ENCODE measurements at places on chromosomes 6 and 20.

DNA sequence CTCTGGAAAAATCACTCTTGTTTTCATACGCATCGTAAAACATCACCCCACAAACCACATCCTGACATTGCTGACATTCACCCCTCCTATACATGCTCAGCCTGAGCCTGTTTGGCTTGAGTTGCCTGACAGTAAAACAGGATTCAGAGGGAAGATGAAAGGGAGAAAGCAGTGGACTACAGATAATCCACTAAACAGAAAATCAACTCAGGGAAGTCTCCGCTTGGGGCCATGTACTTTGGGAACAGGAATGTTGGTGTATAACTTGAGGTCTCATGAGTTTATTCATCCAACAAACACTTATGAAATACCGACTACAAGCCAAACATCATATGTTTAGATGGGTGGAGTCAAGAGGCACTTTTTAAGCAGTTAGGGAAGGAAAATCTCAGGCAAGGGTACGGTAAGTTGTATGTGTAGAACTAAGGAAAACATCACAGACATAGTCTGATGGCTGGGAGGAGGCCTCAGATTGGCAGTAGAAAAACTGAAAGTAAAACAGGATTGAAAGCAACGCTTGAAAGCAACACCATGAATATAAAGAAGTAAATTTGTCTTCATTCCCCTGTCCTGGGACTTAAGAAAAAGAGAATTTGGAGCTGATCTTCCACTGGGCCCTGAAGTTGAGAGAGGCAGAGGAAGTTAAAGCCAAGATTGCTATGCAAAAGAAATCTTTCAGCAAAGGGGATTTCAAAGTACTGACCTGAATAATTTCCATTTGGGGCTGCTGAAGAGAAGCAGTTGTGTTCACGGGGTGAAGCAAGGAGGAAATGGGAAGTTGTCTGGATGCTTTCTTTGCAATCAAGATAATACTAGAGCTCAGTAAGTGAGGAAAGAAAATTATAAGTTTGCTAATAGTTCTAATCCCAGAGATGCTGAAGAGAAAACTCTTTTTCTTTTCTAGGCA, 28.8 kb downstream of the PDE7B start:
- DNase-seq: peak; percentile 33

DNA sequence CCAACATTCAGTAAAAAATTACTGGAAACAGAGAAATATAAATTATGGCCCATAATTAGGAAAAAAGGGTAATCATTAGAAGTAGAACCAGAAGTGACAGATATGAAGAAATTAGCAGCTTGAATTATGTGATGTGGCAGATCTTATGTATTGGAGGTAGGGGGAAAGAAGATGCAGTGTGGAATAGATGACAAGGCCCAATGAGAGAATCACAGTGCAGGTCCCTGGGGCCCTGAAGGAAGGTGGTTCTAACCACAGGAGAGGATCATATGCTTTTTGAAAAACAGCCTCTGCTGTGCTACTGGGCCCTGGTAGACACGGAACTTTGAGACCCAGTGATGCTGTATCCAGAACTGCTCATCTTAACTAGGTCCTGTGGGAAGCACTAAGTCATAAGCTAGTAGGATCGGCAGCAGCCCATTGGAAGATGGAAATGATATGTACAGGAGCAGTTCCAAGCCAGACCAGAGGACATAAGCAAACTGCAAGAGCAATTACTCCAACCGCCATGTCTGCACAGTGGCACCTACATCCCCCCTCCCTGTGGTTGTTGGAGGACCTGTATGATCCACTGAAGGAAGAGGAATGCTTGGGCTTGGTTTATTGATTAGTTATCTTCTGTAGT, 14.2 kb downstream of the HEBP2 start:
- no peak for DNase-seq

DNA sequence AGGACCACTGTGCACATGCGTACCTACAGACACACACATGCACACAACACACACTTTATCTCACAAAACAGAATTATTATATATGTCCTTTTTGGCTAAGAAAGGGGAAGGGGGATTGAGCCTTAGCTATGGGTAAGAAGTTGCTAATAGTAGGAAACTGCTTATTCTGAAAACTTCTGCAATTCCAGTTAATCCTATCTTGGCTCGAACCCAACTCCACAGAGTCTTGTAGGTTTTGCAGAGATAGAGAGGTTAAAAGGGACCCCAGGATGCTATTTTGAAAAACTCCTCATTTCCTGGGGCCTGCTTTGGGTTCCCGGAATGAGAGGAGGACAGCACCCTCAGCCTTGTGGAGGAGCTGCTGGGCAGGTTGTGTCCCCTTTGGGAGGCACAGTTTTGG, 233.8 kb downstream of the CLIC5 start:
- DNase-seq: no peak

GRCh38 chr20:54132612-54133433, 41.0 kb downstream of the CYP24A1 start:
- DNase-seq: no peak

DNA sequence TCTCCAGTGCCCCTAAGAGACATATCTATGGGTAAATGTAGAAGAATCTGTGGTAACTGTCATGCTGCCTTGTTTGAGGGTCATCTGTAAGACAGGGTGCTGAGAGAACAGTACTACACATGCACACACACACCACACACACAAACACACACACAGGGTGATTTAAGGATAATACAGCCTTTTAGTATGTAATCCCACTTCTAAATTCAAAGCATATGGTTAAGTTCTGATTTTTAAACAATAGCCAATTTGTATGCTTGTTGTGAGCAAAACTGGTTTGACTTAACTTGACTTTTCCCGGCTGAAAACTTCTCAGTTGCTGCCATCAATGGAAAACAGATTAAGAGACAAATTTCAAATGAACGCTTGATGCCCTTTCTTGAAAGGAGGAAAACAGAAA, 241.8 kb downstream of the ADGRG6 start:
- DNase-seq: no peak

DNA sequence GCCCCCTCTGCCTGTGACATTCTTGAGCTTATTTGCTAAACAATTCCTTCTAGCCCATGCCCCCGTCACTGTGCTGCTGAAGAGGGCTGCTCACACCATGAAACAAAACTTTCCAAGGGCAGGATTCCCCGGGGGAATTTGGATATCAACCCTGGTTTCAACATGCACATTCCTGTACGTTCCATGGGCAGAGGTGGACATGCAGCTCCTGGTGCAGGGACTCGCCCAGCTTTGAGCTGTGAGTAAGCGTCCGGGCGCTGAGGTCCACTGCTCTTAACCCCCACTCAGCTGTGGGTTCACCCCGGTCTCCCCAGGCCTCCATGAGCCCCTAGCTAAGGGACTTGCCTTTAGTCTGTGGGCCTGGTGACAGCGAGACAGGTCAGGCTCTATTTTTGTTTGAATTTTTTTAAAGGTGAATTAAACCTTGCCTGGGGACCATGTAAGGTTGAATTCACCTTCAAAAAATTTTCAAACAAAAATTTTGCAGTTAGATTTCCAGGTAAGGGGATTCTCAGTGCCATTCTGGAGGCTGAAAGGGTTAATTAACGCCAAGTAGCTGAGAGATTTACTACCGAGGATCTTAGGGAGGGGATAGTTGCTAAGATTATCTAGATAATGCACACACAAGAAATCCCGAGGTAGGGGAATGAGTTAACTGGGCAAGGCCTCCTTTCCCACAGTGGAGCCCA, 70.3 kb upstream of the SLC22A23 start:
- DNase-seq: no peak

- DNase-seq: no peak
Measured at GRCh38 chr6:23731609-23732008, 394.4 kb upstream of the NRSN1 start.

- DNase-seq: no peak
Measured at GRCh38 chr20:3165473-3166337, 6.0 kb upstream of the FASTKD5 start.

GRCh38 chr20:41375846-41376245, 9.2 kb upstream of the EMILIN3 start:
- no peak for DNase-seq

- no peak for DNase-seq
Measured at GRCh38 chr20:39032997-39033396, 70.9 kb downstream of the DHX35 start.

All from activated gamma-delta T cell treated with anti-CD3 and anti-CD28 coated beads, Interleukin-2, amount 50 U/mL, for 16 hours (primary cell).